EL (cell line): ENCODE measurements at places on chromosomes 5 and 9.
A peak's percentile ranks its signal among the peaks of the same experiment; 100 is the strongest.

DNA sequence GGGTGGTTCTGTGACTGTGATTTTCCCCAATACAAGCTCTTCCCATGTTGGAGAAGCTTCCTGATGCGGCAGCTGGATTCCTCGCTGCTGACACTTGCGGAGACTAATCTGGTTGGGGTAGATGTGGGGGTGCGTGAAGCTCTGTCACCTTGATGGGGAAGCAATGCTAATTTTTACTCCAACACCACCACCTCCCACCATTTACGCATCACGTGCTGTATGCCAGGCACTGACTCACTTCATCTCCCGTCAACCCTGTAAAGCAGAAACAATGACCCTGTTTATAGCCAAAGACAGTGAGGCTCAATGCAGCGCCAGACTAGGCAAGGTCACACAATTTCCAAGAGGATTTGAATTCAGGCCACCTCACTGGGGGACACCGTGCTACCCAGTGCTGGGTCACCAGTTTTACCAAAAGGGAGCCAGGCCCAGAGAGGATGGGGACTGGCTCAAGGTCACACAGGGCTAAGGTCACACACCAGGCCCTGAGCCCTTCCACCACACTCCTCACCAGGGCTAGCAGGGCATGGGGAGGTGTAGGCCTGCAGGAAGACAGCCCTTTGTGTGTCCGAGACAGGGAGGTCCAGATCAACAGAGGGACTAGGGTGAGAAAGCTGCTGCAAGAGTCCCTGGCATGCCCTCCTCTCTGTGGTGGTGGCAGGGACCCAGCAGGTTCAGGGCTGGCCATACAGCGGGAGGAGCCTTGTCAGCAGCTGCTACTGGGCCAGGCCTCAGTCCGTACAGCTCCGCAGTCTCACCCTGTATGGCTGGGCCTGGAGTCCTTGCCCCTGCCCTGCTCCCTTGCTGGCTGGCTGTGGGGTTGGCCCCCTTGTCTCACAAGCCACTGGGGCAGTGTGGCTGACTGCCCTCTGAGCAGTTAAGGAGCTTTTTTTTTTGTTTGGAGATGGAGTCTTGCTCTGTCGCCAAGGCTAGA lies 3.3 kb downstream of the STKLD1 start:
- no peak for DNase-seq

DNA sequence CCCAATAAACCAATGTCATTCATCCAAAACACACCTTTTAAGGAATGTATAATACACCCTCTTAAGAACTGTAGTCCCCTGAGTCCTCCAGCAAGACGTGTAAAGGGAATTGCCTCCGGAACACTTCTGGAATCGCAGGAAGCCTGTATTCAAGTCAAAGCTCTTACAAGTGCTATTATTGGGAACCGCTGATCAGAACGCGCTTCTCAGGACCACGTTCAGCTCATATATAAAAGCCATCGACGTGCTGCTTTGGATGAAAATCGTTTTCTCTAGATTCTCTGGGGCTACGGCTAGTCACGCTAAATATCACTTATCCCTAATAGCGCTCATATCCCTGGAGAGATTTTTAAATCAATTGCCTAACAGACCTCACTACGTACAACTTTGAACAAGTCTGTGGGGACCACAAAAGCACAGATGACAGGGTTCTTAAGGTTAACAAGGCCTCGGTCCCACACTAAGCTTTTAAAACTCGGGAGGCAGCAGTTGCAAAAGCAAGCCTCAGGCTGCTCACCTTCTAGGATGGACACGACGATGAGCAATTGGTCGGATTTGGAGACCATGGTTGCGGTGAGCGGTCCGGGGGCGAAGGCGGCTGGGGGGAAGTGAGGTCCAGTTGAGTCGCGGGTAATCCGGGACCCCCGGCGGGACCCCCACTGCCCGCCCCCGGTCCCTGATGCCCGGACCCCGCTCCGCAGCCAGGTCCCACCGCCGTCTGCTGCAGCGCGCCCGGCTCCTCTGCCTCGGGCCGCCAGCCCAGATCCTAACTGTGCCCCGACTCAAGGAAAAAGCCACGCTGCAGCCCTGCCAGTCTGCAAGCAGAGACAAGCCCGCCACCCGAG lies 548 bp downstream of the CEP120 start:
- peak; percentile 38 for DNase-seq

GRCh38 chr5:52707616-52708015 lies 80.1 kb upstream of the ITGA1 start:
- DNase-seq = no peak

- peak; percentile 83 for DNase-seq
These were observed 10.4 kb downstream of the AMACR start for GRCh38 chr5:33997331-33997983.

- peak; percentile 57 for DNase-seq
These were observed 155.7 kb upstream of the FBN2 start for GRCh38 chr5:128693764-128694163.

GRCh38 chr5:1294206-1294834 lies 548 bp downstream of the TERT start:
- peak; percentile 30 for DNase-seq

DNA sequence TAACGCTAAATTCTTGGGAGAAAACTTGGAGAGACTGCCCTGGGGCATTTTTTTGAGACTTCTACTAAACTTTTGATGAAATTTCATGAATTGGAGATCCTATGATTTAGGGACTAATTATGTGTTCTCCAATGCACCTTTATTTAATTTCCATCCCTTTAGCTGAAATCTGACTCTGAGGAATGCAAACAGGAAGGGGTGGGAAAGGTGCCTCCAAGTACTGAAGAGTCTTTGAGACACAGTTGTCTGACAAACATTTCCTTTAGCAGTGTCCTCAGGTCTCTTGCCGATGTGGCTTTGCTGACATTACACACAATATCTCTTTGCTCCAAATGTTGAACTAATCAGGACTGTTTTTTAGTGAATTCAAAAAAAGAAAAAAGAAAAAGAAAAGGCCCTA lies 76.9 kb downstream of the LIX1 start:
- no peak for DNase-seq

GRCh38 chr5:159899067-159900049 lies 16.9 kb upstream of the ADRA1B start:
- DNase-seq = peak; percentile 80

- no peak for DNase-seq
These were observed 75.9 kb downstream of the TRIO start for GRCh38 chr5:14218897-14219573.

GRCh38 chr9:89798547-89799120 lies 193.8 kb downstream of the GADD45G start:
- DNase-seq = no peak
